NCI-H1417 treated with DMSO at 0.1 percent for 48 hours (cell line): ENCODE measurements at places on chromosomes 1 and 21.

DNA sequence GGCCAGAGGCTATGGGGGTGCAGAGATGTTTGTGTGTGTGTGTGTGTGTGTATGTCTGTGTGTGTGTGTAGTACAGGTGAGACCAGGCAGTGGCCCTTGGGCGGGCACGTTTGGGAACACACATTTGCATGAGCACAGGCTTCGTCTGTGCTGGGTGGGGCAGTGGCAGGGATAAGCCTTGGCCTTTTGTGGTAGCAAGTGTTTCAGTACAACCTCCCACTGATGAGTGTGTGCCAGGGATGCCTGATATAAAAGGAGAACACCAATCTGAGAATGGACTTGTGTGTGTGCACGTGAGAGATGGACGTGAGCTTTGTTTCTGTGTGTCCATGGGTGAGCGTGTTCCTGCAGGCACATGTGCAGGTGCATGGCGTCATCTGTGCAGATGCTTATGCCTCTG, 3.0 kb downstream of the NTRK1 start:
- no peak for DNase-seq

DNA sequence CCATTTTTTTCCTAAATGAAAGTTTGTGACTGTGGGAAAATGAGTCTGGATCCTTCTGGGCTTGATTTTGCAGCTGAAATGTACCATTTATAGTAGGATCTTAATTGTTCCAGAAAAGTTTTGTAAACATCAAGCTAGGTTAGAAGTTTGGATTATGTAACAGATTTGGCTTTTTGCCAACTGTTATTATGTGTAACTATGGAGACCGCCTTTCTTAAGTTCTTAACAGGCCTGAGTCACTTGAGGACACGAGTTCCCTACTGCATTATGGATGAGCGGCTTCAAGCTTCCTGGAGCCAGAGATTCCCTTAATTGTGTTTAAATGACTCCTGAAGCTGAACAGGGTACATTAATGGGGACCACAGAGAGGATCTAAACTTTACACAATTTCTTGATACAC, 22.2 kb downstream of the SLC25A33 start:
- DNase-seq = no peak

- no peak for DNase-seq
These were observed 181.9 kb upstream of the VAMP3 start for GRCh38 chr1:7589080-7589735.

- no peak for DNase-seq
These were observed 14.7 kb downstream of the TMCO1 start for GRCh38 chr1:165753934-165754333.

GRCh38 chr1:223129229-223129901, 13.7 kb downstream of the TLR5 start:
- DNase-seq = no peak

DNA sequence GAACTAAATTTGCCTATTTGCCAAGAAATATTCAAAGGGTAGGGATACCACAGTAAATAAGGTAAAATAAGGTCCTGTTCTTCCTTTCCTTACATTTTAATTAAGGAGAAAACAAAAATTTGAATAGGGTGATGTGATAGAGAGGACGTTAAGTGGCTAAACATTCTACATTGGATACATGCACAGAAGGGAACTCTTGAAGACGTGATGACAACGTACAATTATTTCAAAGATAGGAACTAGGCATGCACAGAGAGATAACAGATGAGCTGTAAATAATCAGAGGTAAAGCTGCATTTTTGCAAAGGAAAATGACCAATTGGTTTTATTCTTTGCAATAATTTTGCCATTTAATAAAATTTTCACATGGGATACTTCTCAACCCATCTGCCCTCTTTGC, 69.7 kb downstream of the TRIM33 start:
- no peak for DNase-seq

- no peak for DNase-seq
These were observed 36.4 kb upstream of the TRABD2B start for GRCh38 chr1:48033495-48034045.

DNA sequence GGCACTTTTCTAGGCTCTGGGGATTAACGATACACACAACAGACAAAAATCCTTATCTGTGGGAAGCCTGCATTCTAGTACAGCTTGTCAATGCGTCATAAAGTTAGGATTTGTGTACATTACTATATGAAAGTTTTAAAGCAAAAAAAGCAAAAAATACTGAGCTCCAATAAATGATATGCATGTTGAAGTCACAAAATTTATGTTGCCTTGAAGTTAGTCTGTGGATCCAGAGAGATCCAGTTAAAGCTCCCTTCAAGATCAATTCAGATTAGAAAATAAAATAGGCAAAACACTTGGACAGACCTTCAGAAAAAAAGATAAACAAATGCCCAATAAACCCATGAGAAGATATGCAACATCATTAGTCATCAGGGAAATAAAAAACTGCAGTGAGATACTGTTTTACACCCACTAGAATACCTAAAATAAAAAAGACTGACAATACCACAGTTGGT, 33.1 kb upstream of the KCNQ4 start:
- DNase-seq = no peak

GRCh38 chr1:101509370-101509769, 272.6 kb downstream of the S1PR1 start:
- no peak for DNase-seq

- no peak for DNase-seq
These were observed 464.8 kb upstream of the USP24 start for GRCh38 chr1:55679971-55680370.

GRCh38 chr21:41675574-41675973, 91.3 kb downstream of the RIPK4 start:
- no peak for DNase-seq

- no peak for DNase-seq
These were observed 14.3 kb upstream of the BRWD1 start for GRCh38 chr21:39327727-39328126.

DNA sequence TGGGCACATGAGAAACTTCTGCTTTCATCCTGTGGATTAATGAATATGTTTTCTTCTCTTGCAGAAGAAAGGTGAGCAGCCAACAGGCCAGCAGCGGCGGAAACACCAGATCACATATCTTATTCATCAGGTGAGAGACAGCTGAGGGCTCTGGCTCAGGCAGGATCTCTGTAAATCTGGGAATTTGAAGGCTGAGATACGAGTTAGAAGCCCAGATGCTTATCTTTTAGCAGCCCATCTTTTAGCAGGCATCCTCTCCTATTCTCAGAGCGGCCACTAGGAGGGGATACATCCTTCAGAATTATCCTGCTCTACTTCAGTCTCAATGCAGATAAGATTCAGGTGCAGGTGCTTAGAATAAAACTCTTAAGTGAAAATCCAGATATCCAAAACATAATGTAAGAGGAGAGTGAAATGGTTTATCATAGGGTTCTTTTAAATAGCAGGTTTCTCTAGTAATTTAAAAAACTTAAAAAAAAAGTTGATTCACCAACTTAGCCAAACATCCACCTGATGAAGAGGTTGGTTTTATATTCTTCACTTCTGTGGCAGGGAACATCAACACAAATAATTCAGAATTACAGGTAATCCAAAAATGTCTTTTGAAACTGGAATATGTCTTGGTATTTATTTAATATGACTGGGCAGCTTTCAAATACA, 19.3 kb downstream of the SH2D2A start:
- peak; percentile 2 for DNase-seq

- DNase-seq = no peak
These were observed 104.6 kb downstream of the AMY1C start for GRCh38 chr1:103854279-103854678.

- DNase-seq = no peak
These were observed 26.2 kb downstream of the PGBD5 start for GRCh38 chr1:230400007-230400344.

DNA sequence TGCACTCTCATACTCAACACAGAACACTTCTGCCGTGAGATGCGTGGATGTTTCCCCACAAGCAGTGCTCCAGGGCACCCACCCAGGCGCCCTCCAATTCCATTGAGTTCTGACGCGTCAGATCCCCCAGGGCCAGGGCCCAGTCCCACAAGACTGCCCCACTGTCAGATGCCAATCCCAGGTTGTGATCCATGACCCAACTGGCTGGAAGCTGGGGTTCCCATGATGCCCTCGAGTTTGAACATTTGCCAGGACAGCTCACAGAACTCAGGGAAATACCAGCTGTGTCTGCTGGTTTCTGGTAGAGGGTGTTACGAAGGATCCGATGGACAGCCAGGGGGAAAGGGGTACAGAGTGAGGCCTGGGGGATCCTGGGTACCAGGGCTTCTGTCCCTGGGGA, 58.4 kb downstream of the AGPAT3 start:
- DNase-seq = no peak

DNA sequence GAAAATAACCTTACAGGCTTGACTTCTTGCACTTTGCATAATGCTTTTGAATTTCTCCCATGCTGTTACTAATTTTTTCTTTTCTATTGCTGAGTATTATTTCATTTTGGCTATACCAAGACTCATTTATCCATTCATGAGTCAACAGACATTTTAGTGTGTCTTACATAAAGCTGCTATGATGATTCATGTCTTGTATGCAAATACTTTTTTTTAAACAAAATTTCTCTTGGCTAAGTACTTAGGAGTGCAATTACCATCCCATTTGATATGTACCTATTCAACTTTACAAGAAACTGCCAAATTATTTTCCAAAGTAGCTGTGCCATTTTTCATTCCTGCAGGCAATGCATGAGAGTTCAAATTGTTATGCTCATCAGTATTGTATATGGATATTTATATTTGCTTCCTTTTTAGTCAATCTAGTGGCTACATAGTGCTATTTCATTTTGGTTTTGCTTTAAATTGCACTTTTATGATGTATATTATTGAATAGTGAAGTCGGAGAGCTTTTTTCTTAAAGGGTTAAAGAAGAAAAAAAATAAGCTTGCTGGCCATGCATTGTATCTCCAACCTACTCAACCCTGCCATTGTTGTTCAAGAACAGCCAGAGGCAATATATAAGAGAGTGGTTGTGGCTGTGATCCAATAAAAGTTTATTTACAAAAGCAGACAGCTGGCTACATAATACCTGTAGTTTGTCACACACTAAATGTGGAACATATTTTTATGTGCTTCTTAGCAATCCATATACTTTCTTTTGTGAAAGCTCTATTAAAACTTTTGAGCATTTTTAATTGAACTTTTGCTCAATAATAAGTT, 862.8 kb downstream of the KCNT2 start:
- peak; percentile 16 for DNase-seq

- DNase-seq = no peak
These were observed 124.4 kb upstream of the PTBP2 start for GRCh38 chr1:96597218-96597617.

- no peak for DNase-seq
These were observed 38.8 kb downstream of the LUZP1 start for GRCh38 chr1:23129846-23130245.

DNA sequence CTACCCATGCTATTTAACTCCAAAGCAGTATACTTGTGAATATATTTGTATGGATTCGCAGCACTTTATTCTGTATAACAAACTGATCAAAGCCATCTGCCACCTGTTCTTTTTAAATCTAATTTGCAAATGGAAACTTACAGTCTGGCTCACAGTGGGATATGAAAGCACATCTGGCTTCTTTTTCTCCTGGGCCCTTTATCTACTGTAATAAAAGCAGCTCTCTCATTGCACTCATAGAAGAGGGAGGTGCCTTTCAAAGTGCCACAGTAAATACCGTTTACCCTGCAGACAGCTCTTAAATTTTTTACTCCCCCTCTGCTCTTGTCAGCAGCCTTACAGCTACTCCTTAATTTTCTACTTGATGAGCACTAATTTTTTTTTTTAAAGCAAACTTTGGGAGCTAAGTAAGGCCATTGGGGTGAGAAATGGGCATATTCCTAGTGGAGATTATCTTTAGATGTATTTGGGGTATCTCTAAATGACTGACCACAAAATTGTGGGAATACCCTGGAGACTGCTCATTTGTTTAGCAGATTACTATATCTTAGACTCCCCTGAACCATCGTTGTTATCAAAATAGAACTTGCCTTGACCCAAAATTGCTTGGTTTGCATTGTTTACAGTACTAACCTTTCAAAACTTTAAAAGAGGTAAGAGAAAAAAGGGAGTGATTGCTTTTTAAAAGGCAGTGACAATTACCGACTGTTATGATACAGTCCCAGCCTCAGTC, 110.1 kb downstream of the VPS13D start:
- DNase-seq = peak; percentile 9

GRCh38 chr1:207884266-207885029, 26.5 kb downstream of the CD34 start:
- no peak for DNase-seq

DNA sequence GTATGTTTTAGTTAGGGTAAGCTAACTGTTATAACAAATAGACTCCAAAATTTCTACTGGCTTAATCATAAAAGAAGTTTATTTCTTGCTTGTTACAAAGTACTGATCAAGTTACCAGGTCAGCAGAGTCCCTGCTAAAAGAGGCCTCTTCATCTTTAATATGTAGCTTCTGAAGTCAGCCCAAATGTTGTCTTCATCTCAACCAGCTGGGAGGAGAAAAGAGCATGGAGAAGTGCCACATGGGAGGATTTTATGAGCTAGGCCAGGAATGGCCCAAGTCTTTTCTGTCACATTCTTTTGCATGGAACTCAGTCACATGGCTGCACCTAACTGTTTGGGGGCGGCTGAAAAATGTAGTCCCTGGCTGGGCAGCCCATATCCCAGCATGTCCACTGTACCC, 63.2 kb upstream of the APOBEC4 start:
- no peak for DNase-seq

GRCh38 chr1:38834937-38835827, 24.4 kb downstream of the RRAGC start:
- peak; percentile 46 for DNase-seq

- no peak for DNase-seq
These were observed 334.4 kb downstream of the DSCAM start for GRCh38 chr21:40512590-40512989.

DNA sequence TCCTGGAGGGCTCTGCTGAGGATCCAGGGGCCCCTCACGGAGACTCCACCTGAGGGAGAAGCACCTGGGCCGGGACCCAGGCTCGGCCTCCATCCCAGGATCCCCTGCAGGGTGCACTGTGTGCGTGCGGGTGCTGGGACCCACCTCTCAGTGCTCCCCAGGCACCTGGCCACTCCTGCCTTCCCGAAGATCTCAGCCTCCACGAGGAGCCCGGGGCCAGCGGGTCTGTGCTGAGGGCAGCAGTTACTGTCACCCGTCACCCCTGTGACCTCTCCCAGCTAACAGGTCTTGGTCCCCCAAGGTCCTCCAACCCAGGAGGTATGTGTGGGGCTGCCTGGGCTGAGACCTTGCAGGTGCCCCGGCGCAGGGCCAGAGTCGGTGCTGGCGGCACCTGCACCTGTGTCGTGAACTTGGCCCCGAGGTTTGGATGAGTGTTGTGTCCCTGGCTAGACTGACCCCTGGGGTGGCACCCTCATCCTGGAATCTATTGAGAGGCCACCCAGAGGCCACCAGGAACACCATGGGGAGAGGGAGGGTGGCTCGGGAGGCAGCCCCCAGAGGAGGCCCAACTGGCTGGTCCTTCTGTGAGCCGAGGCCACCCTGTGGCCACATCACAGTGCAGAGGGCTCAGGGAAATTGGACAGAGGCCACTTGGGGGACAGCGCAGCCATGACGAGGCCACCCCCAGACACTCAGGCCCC, 17.7 kb downstream of the MORN1 start:
- DNase-seq = no peak
